ENCODE measurements at places on chromosomes 1 and 21.

GRCh38 chr21:23876925-23877558 is 1730.2 kb downstream of the MRPL39 start:
- no peak for DNase-seq

- no peak for DNase-seq
Observed at GRCh38 chr1:107096690-107097089, 40.2 kb downstream of the PRMT6 start.

GRCh38 chr1:100360790-100361510 is 8.6 kb downstream of the CDC14A start:
- no peak for DNase-seq

DNA sequence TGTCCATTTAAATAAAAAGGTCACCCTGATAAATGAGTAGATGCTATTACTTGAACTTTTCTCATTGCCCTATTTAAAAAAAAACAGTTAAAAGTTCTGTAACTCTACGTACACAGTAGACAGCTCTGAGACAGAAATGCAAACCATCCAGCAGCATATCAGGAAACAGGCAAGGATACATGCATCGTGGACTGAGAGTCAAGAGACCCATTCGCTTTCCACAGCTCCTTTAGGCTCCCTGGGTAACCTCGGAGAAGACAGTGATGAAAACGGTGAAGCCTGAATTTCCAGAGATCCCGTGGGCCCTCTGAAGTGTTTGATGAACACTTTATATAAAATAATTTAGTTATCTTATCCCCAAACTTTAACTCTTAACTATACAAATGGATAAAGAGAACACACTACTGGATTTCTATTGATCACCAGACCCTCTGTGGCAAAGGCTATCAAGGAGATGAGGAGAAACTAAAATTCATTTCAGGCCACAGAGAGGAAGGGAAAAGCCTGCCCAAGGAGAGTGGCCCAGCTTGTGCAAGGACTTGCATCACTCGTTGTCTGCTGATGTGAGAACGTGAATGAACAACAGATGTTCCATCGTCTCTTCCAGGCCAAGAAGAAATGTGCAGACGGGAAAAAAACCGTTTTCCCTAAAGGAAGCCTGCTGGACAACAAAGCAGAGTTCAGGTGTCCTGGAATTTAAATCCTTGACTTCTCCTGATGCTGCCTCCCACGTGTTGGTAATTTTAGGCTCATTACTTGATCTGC is 131.0 kb downstream of the TGFBR3 start:
- no peak for DNase-seq

DNA sequence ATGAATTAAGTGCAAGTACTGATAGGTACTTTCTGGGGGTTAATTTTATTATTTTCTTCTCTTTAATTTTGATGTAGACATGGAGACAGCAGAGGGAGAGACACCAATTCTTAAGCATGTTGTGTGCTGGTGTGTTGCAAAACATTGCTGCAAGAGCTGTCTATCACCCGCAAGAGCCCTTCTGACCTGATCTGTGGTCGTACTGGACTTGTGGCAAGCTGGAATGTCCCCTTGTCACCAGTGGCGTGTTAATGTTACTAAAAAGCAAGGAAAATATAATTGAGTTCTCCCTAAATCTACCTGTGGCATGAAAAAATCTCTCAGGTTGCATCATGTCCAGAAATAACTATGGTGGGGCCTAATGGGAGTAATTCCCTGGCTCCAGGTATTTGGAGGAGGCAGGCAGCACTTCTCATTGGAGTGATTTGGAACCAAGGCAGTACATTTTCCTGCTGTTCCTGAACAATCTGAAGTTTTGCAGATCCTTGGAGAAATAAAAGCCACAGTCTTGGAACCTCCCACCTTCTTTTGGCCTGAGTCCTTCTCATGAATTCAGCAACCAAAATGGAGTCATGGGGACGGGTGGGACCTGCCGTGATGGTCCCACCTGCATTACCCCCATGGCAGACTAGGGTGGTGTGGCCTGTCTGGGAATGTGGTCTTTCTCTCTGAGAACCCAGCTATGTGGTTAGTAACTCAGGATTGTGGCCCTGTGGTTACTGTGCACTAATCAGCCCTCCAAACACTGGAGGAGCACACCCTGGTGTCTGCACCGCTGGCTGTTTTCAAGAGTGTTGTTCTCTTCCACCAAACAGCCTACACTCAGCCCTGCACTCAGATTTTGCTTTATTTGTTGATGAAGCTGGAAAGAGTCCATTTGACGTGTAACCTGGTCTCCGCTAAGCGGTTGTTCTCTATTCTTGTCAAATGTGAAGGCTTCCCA is 57.4 kb downstream of the GALNT2 start:
- DNase-seq: no peak

DNA sequence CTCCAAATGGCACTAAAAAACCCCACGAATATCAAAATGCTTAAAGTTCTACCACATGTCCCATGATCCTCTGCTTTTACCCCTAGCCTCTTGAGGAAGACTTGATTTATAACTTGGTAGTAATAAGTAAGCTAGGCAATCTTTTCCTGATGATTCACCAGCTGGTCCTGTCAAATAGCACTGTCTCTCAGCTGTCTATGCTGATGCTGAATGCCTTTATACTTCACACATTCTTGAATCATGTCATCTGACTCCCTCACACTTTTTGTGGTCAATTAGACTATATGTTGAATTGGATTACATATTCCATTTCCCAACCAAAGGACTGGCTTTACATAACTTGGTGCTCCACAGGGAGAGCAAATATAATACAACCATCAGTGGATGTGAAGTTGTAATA is 16.6 kb downstream of the C21orf91 start:
- no peak for DNase-seq

DNA sequence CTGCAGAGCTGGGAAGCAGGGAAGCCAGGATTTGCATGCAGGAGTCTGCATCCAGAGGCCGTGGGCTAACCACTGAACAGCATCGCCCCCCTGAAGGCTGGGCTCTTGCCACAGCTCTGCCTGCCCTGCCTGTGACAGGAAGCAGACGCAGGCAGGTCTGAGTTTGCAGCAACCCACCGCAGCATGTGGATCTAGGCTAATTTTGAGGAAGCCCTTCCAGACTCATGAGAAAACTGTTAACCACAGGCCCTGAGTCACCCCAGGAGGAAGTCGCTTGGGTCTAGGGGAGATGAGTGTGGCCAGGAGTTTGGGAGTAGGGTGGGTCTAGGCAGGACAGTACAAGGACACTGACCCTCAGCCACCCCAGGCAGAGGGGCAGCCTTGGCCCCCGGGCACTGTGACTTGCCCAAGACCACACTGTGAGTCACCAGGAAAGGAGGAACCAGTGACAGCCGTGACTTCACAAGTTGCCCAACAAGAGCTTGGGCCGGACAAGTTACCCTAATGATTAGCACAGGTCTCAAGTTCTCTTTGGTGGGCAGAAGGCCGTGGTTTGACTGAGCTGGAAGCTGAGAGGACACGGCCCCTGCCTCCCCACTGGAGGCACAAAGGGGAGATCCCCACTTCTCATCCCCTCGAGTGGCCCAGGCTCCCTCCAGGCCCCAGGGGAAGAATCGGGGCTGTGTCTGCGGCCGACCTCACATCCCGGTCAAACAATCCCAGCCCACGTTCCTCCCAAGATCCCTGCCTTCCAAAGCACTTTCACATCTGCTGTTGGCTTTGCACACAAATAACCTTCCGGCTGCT is 826 bp downstream of the LAPTM5 start:
- peak; percentile 83 for DNase-seq

DNA sequence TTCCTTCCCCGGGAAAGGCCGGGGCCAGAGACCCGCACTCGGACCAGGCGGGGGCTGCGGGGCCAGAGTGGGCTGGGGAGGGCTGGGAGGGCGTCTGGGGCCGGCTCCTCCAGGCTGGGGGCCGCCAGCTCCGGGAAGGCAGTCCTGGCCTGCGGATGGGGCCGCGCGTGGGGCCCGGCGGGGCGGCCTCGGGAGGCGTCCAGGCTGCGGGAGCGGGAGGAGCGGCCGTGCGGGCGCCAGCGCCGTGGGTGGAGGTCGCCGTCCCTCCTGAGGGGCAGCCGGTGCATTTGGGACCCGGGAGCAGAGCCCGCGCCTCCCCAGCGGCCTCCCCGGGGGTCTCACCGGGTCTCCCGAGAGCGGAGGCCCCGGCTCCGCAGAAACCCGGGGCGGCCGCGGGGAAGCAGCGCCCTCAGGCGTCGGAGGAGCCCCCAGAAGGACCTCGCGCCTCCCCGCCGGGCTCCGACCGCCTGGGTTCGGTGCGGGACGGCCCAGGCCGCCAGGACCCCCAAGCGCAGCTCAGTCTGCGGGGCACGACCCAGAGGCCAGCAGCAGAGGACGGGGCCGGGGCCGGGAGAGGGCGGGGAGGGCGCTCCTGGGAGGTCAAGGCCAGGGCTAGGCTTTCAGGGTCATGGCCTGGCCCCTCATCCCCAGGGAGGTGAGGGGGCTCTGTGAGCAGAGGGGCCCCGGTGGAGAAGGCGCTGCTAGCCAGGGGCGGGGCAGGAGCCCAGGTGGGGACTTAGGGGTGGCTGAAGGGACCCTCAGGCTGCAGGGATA is 7.2 kb upstream of the SLX9 start:
- peak; percentile 85 for DNase-seq

DNA sequence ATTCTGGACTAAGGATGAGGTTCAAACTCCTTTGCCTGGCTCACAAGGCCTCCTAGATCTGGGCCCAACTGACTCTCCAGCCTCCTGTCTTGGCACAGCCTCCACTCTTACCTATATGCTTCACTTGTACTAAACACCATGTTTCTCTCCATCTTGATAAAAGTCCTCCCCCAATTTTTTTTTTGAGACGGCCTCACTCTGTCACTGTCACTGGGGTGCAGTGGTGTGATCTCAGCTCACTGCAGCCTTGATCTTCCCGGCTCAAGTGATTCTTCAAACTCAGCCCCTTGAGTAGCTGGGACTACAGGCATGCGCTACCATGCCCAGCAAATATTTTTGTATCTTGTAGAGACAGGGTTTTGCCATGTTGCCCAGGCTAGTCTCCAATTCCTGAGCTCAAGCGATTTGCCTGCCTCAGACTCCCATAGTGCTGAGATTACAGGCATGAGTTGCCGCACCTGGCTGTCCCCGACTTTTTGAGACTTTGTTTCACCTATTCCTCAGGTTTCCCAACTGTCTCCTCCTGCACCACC is 39.7 kb downstream of the CD34 start:
- peak; percentile 24 for DNase-seq

- no peak for DNase-seq
Observed at GRCh38 chr21:44444286-44444931, 10.9 kb upstream of the LRRC3 start.

All from CD4-positive, alpha-beta T cell treated with Interleukin-17A for 4 hours (primary cell).